AG09309 (cell line): ENCODE measurements at places on chromosomes 5 and 9.

- no peak for DNase-seq
Measured at GRCh38 chr5:149391524-149391923, 12.4 kb upstream of the IL17B start.

GRCh38 chr9:114450833-114451706 is 54.2 kb downstream of the WHRN start:
- DNase-seq = no peak

GRCh38 chr9:131495785-131496184 is 6.9 kb upstream of the POMT1 start:
- no peak for DNase-seq

GRCh38 chr5:56088967-56089829 is 94.4 kb upstream of the IL6ST start:
- no peak for DNase-seq

DNA sequence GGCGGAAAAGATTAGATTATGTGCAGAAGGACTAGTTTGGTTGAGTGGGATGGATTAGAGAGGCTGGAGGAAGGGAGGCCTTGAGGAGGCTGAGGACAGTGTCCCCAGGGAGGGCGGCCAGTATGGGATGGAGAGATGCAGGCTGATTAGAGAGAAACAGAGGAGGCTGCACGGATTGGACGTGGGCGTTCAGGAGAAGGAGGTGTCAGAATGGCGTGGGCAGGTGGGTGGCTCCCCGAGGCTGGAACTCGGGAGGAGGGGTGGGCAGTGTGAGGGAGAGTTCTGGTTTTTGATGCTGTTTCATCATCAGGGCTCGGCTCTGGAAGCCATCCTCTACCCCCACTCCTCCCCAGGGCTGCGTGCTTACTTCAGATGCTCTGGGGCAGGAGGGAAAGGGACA is 13.0 kb downstream of the CDHR2 start:
- no peak for DNase-seq

- DNase-seq = no peak
Measured at GRCh38 chr5:74974451-74975091, 77.8 kb downstream of the GCNT4 start.

- no peak for DNase-seq
Measured at GRCh38 chr9:129236441-129237145, 58.5 kb upstream of the IER5L start.

DNA sequence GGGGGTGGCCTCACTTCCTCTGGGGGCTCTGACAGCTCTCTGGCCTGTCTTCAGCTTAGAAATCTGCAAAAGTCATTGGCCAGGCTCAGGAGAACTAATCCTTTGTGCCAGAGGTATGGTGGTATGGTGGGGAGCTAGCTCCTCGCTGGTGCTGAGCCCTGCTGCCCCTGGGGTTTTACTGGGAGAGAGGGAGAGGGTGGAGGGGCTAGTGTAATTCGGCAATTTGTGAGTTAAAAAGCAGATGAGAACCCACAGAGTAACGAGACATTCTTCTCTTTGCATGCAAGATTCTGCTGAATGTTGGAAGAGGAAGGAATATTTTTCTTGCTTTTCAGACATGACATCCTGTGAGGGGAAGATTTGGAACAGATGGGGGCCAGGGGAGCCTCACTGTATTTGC is 65.5 kb upstream of the SPRY4 start:
- DNase-seq = peak; percentile 17
